ENCODE measurements at places on chromosomes 16 and 17.

DNA sequence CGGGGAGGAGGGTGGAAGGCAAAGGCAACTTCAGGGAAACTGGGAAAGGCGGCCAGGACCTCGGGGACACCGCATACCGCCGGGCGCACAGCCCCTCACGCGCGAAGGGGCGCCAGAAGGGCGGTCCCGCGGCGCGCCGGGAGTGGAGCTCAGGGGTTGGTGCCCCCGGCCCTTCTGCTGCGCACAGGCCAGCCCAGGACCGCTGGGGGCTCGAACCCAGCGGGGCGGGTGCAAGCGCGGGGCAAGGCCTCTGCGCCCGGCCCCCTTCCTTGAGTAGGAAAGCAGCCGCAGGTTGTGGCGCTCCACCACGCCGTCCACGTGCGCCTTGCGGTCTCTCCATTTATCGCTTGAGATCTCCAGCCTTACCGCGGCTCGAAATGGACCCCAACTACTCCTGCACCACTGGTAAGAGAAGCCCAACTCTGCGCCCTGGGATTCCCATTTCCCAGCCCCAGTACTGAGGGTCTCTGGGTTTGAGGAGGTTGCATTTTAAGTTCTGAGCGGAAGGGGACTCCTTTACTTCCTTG, 3.0 kb upstream of the MT1A start:
- no peak for DNase-seq

- DNase-seq: no peak
Observed at GRCh38 chr17:48074322-48075081, 26.3 kb downstream of the NFE2L1 start.

- no peak for DNase-seq
Observed at GRCh38 chr17:64216000-64216337, 47.1 kb downstream of the TEX2 start.

DNA sequence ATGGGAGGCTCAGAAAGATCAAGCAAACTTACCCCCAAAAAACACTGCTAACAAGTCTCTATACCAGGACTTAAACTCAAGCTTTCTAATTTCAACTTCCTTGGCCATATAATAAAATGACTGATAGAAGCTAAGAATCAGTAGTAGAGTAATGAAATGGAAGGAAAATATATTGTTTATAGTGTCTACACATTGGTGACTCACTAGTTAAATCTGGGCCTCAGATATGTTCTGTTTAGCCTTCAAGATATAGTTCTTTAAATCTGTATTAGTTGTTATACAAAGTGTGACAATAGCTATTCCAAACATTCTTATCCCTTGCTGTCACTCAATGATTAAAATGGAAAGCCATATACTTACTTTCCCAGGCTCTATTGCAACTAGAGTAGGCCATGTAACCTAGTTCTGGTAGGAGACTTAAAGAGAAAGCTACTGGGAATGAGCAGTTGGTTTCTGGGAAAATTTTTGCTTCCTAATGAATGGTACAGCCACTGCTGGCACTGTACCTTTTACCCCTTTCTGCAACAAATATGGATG, 18.3 kb downstream of the SSH2 start:
- no peak for DNase-seq

- DNase-seq: no peak
Observed at GRCh38 chr17:2905696-2906501, 109.7 kb downstream of the RAP1GAP2 start.

Measured in left hindlimb (tissue), 1 donor.